Mucosa of descending colon (tissue), 3 donors: ENCODE measurements at places on chromosomes 5 and 9. TPM values are rescaled to one million over a fixed set of nuclear protein-coding genes. Genes with fewer than 3 reads are reported as not detected.

The TEK gene
- total RNA-seq = 2.6 TPM

GRCh38 chr5:138949988-138950387 lies 74.9 kb upstream of the LRRTM2 start:
- no peak for DNase-seq

The CCL28 gene
- total RNA-seq = 91.1 TPM

DNA sequence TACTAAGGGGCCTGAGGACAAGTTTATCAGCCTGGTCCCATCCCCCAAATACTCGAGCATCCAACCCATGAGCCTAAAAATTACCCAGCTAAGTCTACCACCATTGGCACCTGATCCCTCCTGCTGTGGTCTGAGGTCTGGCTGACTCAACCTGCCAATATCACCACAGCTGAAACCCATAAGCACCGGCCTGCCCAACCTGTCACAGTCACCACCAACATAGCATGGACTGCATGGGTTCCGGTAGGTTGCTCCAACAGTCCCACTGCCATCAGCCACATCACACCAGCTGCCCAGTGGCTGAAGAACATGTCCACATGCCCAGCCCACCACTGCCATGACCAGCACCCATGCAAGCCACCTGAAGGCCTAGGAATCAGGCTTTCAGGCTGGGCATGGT lies 495.0 kb downstream of the PRELID2 start:
- DNase-seq = no peak

- DNase-seq = no peak
Measured at GRCh38 chr5:74963407-74963806, 89.0 kb downstream of the GCNT4 start.

DNA sequence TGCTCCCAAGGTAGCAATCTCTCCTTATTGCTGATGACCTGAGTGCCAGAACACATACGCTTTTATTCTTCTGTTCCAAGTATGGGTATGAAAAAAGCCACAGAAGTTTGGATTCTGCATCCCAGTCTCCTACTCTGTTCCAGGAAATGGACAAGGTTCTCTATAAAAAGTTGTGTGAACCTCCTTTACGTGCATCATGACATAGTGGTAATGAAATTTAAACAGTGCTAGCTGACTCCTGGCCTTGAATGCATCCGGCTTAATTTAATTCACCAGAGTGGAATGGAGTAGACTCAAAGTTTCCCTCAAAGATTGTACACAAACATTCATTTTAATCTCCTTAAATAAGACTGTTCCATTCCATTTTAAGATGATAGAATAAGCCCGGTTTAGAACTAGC lies 68.9 kb downstream of the LURAP1L start:
- DNase-seq = no peak

The TOR4A gene
- total RNA-seq = 45.3 TPM

DNA sequence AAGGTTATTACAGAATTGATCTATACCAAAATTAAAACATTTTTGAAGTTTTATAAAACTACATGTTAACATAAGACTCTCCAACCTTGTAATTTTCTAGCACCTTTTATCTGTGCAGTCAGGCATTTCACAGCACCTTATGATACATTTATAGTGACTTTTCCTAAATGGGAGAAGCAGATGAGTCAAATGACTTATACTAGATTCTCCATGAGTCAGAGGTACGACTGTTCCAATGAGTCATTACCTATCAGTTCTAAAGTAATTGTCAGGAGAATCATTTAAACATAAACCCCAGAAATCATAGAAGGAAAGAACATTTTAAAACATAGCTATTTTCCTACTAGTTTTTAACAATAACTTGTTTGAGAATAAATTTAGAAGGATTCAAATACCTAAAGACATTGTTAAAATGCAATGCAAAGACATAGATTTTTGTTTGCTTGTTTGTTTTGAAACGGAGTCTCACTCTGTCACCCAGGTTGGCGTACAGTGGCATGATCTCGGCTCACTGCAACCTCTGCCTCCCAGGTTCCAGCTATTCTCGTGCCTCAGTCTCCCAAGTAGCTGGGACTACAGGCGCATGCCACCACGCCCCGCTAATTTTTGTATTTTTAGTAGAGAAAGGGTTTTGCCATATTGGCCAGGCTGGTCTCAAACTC lies 34.7 kb upstream of the DMXL1 start:
- no peak for DNase-seq

DNA sequence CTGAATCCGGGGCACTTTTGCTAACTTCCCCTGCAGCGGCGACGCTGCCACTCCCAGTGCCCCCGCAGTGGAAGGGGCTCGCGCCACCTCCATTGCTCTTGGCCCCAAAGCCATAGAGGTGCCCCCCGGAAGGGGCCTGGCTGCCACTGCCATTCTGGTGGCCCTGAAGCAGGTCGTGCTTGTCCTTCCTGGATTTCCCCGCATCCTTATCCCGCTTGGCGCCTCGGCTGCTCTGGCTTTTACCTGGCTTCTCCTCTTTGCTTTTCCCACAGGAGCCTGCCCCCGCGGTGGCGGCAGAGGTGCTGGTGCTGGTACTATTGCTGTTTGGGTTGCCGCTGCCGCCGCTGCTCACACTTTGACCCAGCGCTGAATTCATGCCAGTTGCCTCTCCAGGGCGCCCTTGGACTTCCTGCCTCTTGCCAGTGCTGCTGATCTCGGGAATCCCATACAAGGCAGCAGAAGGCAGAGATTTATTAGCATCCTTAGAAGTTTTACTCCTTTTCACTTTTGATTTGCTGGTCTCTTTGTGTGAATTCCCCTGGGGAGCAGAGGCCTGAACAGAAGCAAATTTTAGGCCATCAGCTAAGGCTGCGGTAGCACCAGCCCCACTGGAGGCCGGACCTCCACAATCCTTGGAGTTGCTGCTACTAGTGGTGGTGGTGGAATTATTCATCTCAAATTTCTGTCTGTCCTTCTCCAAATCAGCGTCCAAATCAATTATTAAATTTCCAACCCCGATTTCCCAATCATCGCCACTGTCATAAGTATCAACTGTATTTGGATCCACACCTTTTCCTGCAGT lies 2.1 kb downstream of the ZNF608 start:
- DNase-seq = peak; percentile 80
